ENCODE measurements at places on chromosomes 12 and 14. TPM values are rescaled to one million over a fixed set of nuclear protein-coding genes. Genes with fewer than 3 reads are reported as not detected.

The GZMB gene
- 1.8 TPM for total RNA-seq

The ADAMTS20 gene
- not detected for total RNA-seq

The KCNK10 gene
- total RNA-seq: not detected

The E2F7 gene
- 0.14 TPM for total RNA-seq

The FGF6 gene
- total RNA-seq: not detected

The ERBB3 gene
- 2.8 TPM for total RNA-seq

The ANKRD52 gene
- 23.9 TPM for total RNA-seq

The BAZ1A gene
- total RNA-seq: 5.6 TPM

The PLCZ1 gene
- total RNA-seq: not detected

The TMEM52B gene
- not detected for total RNA-seq

GRCh38 chr14:77738559-77739250 lies 22.3 kb downstream of the SNW1 start:
- DNase-seq: no peak

GRCh38 chr12:43887397-43887796 lies 51.5 kb downstream of the TMEM117 start:
- no peak for DNase-seq

GRCh38 chr12:12209043-12209442 lies 57.8 kb downstream of the LRP6 start:
- DNase-seq: no peak

DNA sequence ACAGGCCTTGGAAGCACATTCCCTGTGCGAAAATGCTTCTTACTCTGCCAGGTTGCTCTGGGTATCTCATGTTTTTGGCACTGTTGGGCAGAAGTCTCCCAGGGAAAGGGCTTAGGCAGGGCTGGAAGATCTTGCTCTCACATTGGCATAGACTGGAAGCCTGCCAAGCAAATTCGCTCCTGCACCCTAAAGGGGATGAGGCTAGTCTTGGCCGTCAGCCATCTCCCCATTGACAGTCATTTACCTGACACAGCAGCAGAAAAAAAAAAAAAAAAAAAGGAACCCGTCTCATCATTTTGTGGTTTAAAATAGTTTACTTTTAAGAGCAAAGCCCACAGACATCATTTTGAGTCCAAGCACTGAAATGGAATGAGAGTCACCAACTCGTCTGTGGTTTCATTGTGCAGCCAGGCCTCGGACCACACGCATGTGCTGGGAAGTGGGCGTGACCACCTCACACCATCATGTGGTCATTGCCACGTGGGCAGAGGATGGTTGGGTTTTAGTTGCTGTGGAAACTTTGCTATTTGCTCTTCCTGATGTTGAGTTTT lies 84.8 kb downstream of the NRXN3 start:
- no peak for DNase-seq

DNA sequence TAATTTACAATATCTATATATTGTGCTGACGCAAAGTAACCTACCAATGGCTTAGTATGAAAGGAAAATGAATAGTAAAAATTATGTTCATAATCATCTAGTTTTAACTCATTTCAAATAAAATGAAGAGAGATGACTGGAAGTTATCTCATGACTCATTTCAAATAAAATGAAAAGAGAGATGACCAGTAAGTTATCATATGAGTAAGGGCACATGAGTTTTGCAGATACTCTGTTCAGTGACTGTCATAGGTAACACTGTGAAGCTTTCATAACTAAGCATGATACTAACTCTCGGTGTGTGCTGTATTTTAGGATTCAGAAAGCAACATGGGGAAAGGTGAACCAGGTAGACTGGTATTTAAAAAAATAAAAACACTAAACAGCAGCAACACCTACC lies 364.5 kb upstream of the DIO2 start:
- no peak for DNase-seq

DNA sequence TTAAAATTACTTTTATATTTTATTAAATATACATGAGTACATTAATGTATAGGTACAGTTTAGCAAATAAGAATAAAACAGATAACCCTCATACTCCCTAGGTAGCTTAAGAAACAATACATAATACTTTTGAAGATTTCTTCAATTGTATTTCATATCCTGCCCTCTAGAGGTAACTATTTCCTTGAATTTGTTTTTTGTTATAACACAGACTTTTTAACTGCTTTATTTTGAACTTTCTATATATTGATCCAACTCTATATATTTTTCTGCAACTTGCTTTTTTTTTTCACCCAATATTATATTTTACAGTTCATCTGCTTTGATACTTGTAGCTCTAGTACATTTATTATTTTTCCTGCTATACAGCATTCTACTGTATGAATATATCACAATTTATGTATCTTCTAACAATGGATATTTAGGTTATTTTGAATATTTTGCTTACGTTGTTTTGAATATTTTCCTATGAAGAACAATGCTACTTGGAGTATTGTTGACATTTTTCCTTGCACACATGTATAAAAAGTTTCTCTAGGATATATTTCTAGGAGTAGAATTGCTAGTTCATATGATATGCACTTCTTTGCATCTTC lies 72.8 kb upstream of the ABCD2 start:
- no peak for DNase-seq

DNA sequence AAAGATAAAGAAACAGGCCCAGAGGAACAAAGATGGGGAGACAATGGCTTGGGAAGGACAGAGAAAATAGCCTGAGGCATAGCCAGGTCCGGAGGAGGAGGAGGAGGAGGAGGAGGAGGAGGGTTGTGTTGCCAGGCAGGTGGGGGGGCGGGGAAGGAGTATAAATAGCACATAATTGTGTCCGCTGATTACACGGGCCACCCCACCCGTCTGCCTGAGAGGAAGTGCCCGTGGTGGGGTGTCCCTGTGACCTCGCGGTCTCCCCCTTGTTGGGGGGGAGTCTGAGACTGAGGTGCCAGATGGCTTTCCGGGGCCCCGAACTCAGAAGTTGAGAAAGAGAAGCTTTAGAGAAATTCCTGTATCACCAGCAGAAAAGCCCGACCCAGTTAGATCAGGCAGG lies 1.9 kb upstream of the SP7 start:
- DNase-seq: no peak

GRCh38 chr12:130818272-130818634 lies 20.8 kb downstream of the STX2 start:
- DNase-seq: no peak

DNA sequence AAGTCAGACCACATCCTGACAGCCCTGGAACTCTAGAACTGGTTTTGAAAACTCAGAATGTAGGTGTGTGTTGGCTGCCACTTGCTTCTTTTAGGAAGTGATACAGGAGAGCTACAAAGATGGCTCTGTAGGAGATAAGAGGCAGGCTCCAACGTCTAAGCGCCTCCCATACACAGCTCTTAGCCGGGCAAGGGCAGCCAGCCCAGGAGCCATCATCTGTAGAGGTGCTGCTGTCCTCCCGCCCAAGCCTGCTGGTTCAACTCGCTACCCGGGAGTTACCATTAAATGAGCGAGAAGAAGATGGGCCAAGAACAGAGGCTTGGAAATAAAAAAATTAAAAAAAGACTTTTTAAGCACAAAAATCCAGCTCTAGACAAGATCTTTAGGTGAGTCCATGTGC lies 61.2 kb upstream of the DIO3 start:
- peak; percentile 37 for DNase-seq

DNA sequence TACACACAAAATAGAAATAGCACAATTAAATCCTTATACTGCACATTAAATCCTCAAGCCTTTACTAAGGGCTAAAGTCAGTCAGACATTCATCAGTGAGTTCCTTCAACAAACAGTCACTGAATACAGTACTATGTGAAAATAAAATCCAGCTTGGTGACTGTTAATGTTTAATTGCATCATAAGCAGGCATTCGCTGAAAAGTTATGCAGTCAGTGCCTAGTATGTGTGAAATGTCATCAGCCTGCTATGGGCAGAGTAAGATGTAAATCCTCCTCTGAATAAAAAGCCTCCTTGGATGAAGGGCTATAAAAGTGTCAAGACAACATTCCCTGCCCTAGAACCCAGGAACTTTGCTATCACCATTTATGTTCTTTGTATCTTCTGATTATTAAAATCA lies 116.4 kb downstream of the PRICKLE1 start:
- DNase-seq: no peak

DNA sequence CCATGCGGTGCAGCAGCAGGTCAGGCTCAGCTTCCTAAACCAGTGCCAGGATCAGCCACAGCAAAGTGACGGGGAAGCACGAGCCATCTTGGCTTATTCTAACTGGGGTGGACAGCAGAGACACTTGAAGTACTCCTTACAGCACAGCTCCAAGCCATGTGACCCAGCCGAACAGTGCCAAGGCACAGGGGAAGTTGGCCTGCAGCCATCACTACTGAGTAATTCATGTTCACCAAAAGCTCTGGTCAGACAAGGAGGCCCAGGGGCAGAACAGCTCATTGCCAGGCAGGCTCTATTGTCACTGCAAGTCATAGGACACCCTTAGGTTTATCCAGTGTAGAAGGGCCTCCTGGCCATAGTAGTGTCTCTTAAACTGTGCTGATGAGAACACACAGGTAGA lies 23.4 kb upstream of the SLC35F4 start:
- no peak for DNase-seq

- no peak for DNase-seq
These were observed 576.3 kb downstream of the KCNH5 start for GRCh38 chr14:62468946-62469345.

DNA sequence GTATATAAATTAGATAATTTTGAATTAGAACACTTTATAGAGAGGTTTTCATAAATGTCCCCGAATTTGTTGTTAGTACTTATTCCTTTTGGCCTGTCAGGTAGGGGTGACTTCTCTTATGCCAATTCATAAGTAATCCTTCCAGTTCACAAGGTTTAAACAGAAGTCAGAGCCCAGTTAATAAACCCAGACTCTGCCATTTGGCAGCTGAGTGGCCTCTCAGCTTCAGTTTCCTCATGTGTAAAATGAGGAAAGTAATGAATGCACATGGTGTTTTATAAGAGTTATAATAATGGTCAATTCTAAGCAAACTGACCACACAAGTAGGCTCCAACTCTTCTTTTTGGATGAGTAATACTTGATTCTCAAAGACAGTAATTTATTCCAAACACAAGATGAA lies 10.3 kb downstream of the MTERF2 start:
- DNase-seq: no peak

GRCh38 chr14:69342928-69343525 lies 55.1 kb downstream of the ERH start:
- no peak for DNase-seq

DNA sequence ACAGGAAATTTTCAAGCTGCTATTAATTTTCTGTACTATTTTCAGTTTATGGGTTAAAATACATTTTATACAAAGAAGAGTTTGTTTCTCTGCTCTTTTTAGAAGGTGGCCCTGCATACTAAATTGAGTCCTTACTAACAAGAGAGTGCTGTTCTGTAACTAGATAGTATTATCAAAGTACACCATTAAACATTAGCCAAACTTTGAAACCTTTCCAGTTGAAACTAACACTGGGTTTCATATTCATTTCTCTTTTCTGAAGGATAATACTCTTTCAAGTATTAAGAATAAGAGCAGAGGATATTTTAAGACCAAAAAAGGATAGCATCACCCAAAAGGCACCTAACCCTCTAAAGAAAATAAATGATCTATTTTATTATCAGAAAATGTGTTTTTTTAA lies 47.2 kb downstream of the PEBP1 start:
- no peak for DNase-seq

- DNase-seq: no peak
These were observed 157.9 kb downstream of the STXBP6 start for GRCh38 chr14:24891987-24892496.

GRCh38 chr12:102726686-102727085 lies 190.4 kb downstream of the PAH start:
- DNase-seq: no peak

GRCh38 chr12:52082988-52083637 lies 3.6 kb downstream of the SMIM41 start:
- DNase-seq: no peak

DNA sequence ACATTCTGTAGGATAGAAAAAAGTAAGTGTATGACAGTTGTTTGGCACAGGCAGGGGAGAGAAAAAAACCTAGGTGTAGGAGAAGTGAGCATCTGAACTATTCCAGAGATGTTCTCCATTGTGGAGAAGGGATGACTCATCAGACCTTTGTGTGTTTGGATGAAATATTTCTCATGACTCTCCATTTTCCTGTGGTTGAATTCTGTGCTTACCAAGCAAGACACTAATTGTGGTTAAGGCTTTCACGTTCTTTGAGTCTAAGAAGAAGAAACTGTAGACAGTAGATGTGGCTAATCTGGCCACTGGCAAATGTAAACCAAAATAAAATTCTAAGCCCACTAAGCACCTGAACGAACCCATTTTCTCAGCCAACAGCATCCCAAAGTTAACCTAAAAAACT lies 107.9 kb upstream of the GZMB start:
- no peak for DNase-seq

DNA sequence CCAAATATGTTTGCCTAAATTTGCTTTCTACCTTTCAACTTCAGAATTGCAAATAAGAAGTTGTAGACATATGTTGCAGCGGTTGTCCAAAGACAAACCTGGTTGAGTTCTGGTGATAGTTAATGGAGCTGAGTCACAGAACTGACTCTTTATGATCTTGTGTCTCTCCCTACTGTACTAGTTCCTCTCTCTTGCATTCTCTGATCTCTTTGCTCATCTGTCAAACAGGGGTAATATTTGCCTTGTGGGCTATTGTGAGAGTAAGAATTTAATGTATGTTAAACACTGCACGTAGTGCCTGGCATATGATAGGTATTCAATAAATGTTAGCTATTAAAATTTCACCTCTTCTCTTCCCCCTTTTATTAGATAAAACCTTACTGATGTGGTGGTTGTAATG lies 283.5 kb upstream of the RGS6 start:
- DNase-seq: no peak

GRCh38 chr12:13849456-13849855 lies 131.9 kb downstream of the GRIN2B start:
- DNase-seq: no peak

DNA sequence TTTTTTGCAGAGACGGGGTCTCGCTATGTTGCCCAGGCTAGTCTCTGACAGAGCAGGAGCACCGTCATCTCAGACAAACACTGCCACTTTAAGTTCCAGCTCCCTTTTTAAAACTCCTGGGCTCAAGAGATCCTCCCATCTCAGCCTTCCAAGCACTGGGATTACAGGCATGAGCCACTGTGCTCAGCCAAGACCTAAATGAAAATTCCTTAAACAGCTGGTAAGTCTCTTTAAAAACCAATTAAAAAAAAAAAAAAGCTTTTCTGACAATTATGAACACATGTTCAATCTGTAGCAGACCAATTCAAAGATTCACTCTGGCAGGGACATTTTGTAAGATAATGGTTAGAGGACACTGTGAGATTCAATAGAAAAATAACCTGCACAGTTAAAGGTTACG lies 77.8 kb downstream of the HECTD4 start:
- DNase-seq: no peak

GRCh38 chr14:102239231-102239630 lies 65.7 kb downstream of the MOK start:
- DNase-seq: no peak
